Lower lobe of right lung (tissue), 2 donors: ENCODE measurements at places on chromosomes 4 and X. TPM values are rescaled to one million over a fixed set of nuclear protein-coding genes. Genes with fewer than 3 reads are reported as not detected.

Gene ASMT
- not detected for total RNA-seq

Gene SSX2B
- not detected for total RNA-seq

Gene CDKL2
- 20.9 TPM for total RNA-seq

Gene PPARGC1A
- total RNA-seq: 10.5 TPM

Gene MAOB
- 23.4 TPM for total RNA-seq

Gene GLRA3
- not detected for total RNA-seq

DNA sequence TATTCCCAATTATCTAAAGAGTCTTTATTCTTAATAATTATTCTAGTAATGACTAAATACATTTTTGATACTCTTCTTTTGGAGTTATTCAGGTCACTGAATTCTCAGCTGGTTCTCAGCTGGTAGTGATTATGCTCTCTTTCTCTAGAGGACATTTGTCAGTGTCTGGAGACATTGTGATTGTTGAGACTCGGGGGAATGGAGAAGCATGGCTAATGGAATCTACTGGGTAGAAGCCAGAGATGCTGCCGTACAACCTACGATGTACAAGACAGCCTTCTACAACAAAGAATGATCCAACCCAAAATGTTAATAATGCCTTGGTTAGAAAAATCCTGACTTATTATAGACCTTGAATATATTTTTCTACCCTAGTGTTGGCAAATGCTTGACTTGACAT lies 149.2 kb upstream of the ANKRD50 start:
- no peak overlapping the region for H3K27ac ChIP-seq
- no peak overlapping the region for H3K4me3 ChIP-seq
- DNase-seq: no peak
- H3K4me1 ChIP-seq: no peaks in the 10 kb centered on the region
- H3K36me3 ChIP-seq: no peaks in the 10 kb centered on the region
- no peaks in the 10 kb centered on the region for H3K27me3 ChIP-seq

DNA sequence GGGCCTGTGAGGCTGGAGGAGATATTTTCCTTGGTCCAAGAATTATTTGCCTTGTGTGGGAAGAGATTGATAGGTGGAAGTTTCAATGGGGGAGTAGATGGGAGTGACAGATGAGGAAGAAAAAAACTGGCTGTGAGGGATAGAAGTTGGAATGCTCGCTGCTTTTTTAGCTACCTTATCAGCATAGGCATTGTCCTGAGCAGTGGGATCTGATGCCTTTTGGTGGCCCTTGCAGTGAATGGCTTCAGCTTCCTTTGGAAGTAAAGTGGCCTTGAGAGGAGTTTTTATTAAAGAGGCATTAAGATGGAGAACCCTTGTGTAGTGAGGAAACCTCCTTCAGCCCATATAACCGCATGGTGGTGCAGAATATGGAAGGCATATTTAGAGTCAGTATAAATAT lies 16.0 kb downstream of the KLKB1 start:
- H3K4me3 ChIP-seq: no peak overlapping the region
- no peaks in the 10 kb centered on the region for H3K36me3 ChIP-seq
- no peak for DNase-seq
- H3K27me3 ChIP-seq: no peaks in the 10 kb centered on the region
- H3K27ac ChIP-seq: no peak overlapping the region

GRCh38 chrX:132520213-132520612 lies 31.4 kb upstream of the MBNL3 start:
- no peaks in the 10 kb centered on the region for H3K27me3 ChIP-seq
- DNase-seq: no peak
- H3K27ac ChIP-seq: no peak overlapping the region
- H3K4me3 ChIP-seq: no peak overlapping the region

- no peaks in the 10 kb centered on the region for H3K4me1 ChIP-seq
- H3K27me3 ChIP-seq: no peaks in the 10 kb centered on the region
- DNase-seq: no peak
- no peaks in the 10 kb centered on the region for H3K36me3 ChIP-seq
Measured at GRCh38 chrX:115058276-115058675, 40.9 kb upstream of the IL13RA2 start.

- no peak overlapping the region for H3K27ac ChIP-seq
- H3K36me3 ChIP-seq: no peaks in the 10 kb centered on the region
- H3K4me1 ChIP-seq: no peaks in the 10 kb centered on the region
- DNase-seq: no peak
- H3K27me3 ChIP-seq: no peaks in the 10 kb centered on the region
Measured at GRCh38 chrX:12042615-12043014, 95.7 kb upstream of the FRMPD4 start.

DNA sequence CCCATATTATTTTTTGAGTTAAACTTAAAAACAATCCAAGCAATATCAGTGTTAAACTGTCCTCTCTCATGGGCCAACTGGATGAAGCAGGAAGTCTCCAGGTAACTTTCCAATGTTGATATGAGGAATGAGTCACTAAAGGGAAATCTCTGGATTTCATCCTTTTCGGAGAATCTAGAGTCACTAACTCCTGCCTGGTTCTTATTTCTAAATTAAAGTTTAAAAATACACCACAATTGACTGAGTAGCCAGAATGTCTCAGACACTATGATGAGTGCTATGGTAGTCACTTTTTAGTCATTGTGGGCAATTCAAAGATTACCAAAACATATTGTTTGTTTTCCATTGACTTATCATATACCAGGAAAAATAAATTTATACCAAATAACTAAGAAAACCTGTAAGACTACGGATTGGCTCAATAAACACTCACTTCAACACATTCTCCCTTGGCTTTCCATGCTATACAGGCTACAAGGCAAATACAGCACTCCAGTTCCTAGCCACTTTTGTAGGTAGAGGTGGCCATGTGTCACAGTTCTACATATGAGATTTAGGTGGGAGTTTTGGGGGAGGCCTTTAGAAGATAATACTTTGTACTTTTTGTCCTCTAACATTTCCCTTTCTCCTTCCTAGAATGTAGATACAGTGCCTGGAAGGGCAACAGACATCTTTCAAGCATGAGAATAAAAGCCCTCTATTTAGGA lies 8.6 kb downstream of the SLC9B2 start:
- peaks cover 6% of the 10 kb centered on the region for H3K36me3 ChIP-seq
- no peaks in the 10 kb centered on the region for H3K4me1 ChIP-seq

DNA sequence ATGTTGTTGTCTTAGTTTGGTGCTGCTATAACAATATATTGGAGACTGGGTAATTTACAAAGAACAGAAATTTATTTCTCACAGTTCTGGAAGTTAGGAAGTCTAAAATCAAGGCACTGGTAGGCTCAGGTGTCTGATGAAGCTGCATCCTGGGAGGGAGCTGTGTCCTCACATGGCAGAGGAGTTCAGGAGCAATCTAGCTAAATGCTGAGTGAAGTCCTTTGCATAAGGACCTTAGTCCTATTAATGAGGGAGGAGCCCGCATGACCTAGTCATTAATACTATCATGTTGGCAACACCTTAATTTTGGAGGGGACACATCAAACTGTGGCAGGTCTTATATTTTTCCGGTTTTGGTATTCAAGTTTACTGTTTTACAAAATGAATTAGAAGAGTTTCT lies 36.0 kb upstream of the NSUN7 start:
- H3K4me1 ChIP-seq: peaks cover 5% of the 10 kb centered on the region
- no peaks in the 10 kb centered on the region for H3K36me3 ChIP-seq
- no peak for DNase-seq
- H3K4me3 ChIP-seq: no peak overlapping the region
- H3K27me3 ChIP-seq: no peaks in the 10 kb centered on the region
